Caudate nucleus (tissue), 63 donors: ENCODE measurements at places on chromosomes 5 and 9.
A peak's percentile ranks its signal among the peaks of the same experiment; 100 is the strongest.

- no peak for DNase-seq
Measured at GRCh38 chr9:69122549-69123141, 51.4 kb upstream of the TJP2 start.

DNA sequence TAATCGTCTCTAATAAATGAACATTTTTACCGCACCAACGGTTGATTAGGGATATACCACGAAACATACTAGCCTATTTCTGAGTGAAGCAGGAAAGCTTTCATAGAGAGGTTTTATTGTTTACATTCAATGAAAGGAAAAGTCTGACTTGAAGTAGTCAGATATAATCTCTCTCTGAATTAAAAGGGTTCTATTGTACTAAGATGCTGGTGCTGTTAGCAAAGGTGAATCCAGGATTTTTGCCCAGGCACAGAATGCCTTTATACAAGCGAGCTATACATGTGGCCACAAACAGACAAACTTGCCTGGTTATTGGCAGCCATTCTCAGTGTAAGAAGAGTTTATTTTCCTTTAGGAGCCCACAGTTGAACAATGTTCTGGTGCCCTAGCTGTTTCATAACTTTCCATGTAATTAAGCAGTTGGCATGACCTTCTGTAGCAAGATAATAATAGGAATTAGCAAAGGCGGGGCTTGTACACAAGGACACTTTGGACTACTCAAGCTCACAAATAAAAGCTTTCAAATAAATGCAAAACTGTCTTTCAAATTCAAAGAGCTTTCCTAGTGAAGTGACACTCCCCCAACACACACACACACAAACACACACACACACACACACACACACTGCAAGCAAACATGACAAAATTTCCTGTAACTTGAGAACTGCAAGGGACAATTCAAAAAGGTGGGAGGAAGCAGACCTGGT is 198.7 kb upstream of the MAP3K1 start:
- no peak for DNase-seq

GRCh38 chr5:54171645-54172384 is 138.6 kb downstream of the ARL15 start:
- no peak for DNase-seq

- no peak for DNase-seq
Measured at GRCh38 chr5:173828952-173829351, 59.2 kb upstream of the CPEB4 start.

GRCh38 chr9:27791311-27791710 is 218.0 kb upstream of the C9orf72 start:
- DNase-seq = no peak

GRCh38 chr9:36598273-36598672 is 25.6 kb downstream of the MELK start:
- no peak for DNase-seq

DNA sequence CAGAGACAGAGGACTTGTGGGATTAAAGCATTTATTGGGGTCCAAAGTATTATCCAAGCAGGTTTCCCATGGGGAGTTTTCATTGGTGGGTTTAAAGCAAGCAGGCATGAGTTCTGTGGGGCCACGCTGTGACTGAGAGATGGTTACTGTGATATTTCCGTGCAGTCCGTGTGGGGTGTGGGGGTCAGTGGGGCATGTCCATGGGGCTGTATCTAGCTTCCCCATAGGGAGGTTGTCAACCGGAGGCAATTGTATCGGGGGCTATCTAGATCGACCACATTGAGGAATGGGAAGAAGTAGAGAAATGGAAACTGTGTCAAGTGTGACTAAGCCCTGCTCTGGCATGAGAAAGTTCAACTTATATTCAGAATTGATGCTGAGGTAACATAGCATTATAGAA is 7.1 kb upstream of the RPS23 start:
- no peak for DNase-seq

GRCh38 chr9:69603656-69604055 is 68.5 kb downstream of the APBA1 start:
- no peak for DNase-seq

DNA sequence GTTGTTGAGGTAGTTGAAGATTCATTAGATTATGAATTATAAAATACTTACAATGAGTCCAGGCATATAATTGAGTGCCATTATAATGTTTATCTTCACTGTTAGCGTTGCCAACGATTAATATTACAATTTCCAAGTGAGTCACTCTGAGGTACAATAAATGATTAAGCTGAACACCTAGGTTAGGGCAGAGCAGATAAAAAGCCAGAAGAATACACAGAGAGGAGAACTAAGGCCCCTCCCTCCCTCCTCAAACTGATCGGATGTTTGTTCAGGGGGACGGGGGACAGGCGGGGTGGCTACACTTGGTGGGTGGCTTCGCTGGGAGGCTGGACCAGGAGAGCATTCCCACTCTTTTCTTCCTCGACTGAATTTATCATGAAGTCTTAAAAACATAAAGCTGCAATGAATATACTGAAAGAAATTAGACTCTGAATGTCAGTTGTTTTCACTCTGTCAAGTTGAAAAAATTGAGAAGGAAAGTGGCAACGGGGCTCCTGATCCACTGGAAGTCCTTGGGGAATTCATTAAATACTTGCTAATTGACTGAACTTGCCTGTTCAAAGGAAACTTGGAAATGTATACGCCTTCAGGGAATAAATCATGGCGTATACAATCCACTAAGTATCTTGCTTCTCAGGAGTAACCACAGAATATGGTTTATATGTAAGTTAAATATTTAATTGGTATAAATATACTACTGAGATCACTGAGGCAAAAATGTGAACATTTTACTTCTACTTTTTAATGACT is 198.1 kb downstream of the TSSK1B start:
- no peak for DNase-seq

GRCh38 chr5:1661311-1661710 is 137.6 kb upstream of the LPCAT1 start:
- DNase-seq = no peak

- DNase-seq = no peak
Measured at GRCh38 chr5:167699432-167699831, 592.0 kb upstream of the WWC1 start.

DNA sequence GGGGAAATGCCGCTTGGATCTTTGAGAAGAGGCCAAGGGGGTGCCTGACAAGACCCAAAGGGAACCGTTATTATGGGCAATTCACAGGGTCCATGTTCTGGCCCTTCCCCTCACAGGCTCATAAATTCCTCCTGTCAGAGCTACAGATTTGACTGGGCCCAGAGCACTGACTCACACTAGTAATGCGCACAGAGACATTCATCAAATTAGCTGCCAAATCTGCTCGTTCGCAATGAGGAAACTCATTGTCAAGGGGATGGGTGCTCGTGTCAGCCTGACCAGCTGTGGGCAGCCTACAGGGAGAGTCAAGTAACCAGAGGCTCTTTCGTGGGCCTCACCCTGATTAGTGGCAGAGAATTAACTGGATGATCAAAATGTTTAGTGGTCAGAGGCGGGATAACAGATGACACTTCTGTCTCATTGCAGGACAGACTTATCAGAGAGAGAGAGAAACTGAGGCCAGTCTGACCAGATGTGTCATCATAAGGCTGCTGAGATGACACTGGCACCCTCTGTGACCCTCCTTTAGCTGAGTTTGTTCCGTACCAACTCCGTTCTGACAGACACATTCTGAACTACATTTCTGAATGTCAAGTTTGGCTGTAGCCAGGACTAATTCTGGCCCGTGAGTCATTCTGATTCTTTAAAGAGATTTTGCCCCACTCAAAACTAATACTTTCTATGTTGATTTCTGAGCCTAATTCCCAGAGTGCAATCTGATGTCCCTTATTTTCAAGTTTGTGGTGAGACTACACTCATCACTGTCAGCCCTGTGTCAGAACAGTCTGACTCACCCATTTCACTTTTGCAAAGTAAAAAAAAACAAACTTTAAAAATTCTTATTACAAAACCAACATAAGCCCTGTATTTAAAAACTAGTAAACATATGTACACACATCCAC is 377.1 kb downstream of the ACTL7B start:
- DNase-seq = no peak

DNA sequence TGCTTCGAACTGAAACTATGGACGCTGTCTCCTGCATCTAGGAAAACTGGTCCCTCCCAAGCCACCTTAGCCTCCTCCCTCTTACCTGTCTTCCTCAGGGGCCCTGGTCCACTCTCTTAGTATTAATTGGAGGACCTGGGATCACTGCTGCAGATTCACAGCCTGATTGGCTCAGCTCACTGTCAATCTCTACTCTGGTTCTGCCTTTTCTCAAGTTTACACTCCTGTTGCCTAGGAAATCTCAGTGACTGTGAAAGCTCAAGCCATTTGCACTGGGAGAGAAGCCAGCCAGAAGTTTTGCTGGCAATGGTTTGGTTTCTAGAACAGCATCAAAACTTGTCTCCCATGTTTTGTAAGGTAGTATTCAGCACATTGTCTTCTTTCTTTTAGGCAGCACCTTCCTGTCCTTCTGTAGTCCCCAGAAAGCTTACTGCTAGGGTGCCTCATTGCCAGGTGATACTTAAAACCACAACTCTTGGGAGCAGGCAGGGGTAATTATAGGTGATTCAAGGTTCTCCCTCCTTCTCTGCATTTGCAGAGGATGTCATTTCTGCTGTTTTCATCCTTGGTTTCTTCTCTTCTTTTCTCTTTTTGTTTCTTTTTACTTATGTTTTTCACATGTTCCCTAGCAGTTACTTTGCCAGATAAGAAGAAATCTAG is at the start of gene CAPSL:
Gene CAPSL, minus strand, starts transcription at position 55 of the 660 bp plus-strand sequence. CDS start 17,502 bp downstream, outside the sequence.
- peak; percentile 10 for DNase-seq

- DNase-seq = no peak
Measured at GRCh38 chr5:55544341-55544740, 9.6 kb upstream of the PLPP1 start.

- no peak for DNase-seq
Measured at GRCh38 chr5:177605667-177606066, 5.7 kb downstream of the B4GALT7 start.

GRCh38 chr9:97348871-97349270 is 41.4 kb downstream of the CCDC180 start:
- no peak for DNase-seq

- DNase-seq = no peak
Measured at GRCh38 chr5:67066815-67067214, 129.8 kb downstream of the CD180 start.

DNA sequence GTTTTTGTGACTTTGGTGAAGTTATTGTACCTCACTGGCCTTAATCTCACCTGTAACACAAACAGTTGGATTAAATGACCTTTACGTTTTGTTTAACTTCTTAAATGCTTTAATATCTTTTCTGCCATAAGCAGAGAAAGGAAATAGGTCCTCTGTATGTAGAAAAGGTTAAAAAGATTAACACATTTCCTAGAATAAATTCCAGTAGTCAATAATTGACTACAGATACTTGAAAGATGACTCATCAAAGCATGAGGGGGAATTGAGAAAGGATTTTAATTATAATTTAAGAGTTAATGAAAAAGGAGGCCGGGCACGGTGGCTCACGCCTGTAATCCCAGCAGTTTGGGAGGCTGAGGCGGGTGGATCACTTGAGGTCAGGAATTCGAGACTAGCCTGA is 35.8 kb upstream of the CMYA5 start:
- DNase-seq = no peak

DNA sequence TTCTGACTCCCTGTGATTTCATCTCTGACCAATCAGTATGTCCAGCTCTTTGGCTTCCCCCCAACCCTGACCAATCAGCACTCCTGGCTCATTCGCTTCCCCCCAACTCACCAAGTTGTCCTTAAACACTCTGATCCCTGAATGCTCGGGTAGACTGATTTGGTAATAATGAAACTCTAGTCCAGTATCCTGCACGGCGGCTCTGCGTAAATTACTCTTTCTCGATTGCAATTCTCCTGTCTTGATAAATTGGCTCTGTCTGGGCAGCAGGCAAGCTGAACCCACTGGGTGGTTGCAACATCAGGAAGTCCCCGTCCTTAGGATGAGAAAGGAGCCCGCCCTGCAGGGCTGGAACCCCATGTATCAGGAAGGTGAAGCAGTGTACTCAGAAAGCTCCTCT is 10.4 kb downstream of the FCN2 start:
- DNase-seq = no peak

- DNase-seq = no peak
Measured at GRCh38 chr5:173802670-173803165, 85.4 kb upstream of the CPEB4 start.

- no peak for DNase-seq
Measured at GRCh38 chr5:109080896-109081295, 328.9 kb downstream of the PJA2 start.
